ENCODE measurements at places on chromosomes 16 and 17. TPM values are rescaled to one million over a fixed set of nuclear protein-coding genes. Genes with fewer than 3 reads are reported as not detected.

DNA sequence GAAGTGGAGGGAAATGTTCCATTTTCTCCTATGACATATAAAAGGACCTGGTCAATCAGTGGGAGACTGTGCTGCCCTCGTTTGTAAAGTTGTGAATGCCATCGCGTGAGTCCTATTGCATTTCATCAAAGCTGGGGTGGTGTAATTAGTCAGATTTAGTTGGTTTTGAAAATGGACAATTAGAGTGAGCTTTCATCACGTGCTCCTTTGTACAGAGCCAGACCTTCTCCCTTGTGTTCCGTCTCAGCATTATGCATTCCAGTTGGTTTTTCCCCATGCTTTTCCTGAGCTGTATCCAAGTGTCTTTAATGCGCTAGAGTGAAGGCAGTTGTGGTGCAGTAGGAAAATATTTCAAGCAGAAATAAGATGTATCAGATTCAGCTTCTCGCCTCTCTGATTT lies 10.4 kb downstream of the SEC14L1 start:
- peaks cover 96% of the 10 kb centered on the region for H3K4me1 ChIP-seq
- H3K36me3 ChIP-seq: peaks cover 4% of the 10 kb centered on the region
- DNase-seq: no peak
- no peaks in the 10 kb centered on the region for H3K27me3 ChIP-seq

Gene RHBDF1
- 24.0 TPM for total RNA-seq

Gene G6PC1
- not detected for total RNA-seq

- no peak overlapping the region for H3K4me3 ChIP-seq
- DNase-seq: no peak
- no peaks in the 10 kb centered on the region for H3K27me3 ChIP-seq
Measured at GRCh38 chr17:72998343-72998742, 94.1 kb downstream of the SLC39A11 start.

Data from heart right ventricle (tissue), 16 donors.